Activated CD8-positive, alpha-beta T cell treated with anti-CD3 and anti-CD28 coated beads, Interleukin-2, amount 10 ng/mL, durations not matched to agents 7 days and 5 days (primary cell): ENCODE measurements at places on chromosomes 5 and 9. TPM values are rescaled to one million over a fixed set of nuclear protein-coding genes. Genes with fewer than 3 reads are reported as not detected.

DNA sequence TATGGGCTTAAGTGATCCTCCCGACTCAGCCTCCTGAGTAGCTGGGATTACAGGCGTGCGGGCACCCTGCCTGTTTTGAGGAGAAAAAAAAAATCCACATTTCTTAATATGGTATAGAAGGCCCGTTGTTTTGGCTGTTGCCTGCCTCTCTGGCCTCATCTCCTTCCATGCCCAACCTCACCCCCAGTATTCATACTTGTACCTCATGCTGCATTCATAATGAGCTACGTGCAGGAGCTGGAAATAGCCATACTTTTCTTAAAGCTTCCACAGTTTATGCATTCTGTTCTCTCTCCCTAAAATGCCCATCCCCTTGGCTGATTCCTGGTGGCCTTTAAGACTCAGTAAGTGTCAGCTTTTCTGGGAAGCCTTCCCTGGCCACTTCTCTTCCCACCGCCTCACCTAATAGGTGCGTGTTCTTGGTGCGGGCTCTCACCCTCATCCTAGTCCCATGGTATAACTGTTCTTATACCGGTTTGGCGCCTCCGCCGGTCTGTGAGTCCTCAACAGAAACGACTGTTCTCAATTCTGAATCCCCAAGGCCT lies 2.1 kb upstream of the TPM2 start:
- DNase-seq = no peak

DNA sequence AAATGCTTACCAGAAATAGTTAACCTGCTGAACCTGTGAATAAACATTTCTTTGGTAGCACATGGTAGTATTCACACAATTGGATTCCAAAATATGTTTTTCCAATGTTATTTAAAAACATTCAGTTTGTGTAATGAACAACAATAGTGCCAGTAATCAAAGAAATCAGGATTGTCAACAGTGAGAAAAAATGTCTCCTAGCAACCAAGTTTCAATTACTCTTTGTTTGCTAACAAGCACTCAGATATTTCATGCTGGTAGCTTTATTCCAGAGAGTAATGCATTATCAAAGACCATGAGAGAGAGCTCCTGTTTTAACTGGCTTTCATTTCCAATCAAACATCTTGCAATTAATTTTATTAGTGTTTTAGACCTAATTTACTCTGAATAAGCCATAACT lies 768.1 kb upstream of the GRAMD2B start:
- no peak for DNase-seq

GRCh38 chr9:120186276-120186675 lies 393.7 kb downstream of the CDK5RAP2 start:
- no peak for DNase-seq

DNA sequence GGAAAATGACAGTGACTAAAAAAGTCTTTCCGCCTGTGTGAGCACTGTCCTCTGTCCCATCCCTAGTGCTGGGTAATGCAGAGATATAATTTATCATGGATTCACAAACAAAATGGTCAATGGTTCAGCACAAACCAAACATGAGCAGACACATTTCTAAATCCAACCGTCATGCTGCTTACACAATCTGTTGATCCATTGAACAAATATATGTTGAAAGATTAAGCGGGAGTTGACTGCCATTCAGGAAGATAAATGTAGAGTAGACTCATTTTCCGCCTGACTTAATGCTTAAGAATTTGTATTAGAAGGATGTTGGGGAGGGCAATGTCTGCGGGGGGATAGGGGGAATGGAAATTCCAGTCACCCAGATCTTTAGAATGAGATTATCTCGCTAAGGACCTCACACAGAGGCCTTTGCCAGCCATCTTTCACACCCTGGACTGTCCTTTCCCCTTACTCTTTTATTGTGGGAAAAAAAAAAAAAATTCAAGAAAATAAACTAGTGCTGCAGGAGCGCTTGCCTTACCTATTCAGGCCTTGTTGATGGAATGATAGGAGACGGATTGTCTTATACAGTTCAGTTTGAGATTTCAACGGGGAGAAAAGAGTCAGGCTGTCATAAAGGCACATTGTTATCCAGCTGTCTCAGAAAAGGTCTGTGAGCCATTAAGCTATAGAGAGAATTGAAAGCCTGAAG lies 153.7 kb downstream of the TLE1 start:
- no peak for DNase-seq

DNA sequence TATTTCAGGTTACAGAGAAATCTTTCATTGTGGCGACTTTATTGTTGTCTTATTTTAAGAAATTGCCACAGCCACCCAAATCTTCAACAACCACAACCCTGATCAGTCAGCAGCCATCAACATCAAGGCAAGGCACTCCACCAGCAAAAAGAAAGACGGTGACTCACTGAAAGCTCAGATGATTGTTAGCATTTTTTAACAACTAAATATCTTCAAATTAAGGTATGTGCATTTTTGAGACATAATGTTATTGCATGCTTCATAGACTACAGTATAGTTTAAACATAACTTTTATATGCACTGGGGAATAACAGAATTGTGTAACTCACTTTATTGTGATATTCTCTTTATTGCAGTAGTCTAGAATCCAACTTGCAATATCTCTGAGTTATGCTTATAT lies 263.4 kb downstream of the TMEM232 start:
- no peak for DNase-seq

DNA sequence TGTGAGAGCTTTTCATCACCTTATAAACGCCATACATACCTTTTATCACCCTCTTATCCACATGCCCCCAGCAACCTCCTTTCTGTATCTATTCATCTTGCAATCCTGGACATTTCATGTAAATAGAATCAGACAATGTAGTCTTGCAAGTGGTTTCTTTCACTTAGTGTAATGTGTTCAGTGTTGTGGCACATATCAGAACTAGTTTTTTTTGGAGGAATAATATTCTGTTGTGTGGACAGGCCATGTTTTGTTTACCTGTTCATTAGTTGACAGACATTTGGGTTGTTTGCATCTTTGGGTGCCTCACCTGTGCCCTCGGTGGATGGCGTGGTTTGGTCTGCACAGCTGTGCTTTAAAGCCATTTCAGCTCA lies 1.3 kb downstream of the SQSTM1 start:
- DNase-seq = no peak

- no peak for DNase-seq
Measured at GRCh38 chr9:69232135-69232534, 58.1 kb downstream of the TJP2 start.

The PCDH1 gene
- total RNA-seq = not detected
